Hepatocyte (in vitro differentiated cells): ENCODE measurements at places on chromosomes 13 and 19. TPM values are rescaled to one million over a fixed set of nuclear protein-coding genes. Genes with fewer than 3 reads are reported as not detected.

Gene SPIB
- total RNA-seq = 2.8 TPM in 2 replicates

Gene CYP2A6
- 1.1 and 1.4 TPM in 2 replicates for total RNA-seq

Gene MEF2B
- 0.32 and 0.70 TPM in 2 replicates for total RNA-seq

Gene TNFSF13B
- total RNA-seq = 0.48 and 1.6 TPM in 2 replicates

Gene MEIOSIN
- total RNA-seq = not detected in 2 replicates
